ENCODE measurements at places on chromosomes 7 and 10.

- no peak for DNase-seq
These were observed 1325.5 kb downstream of the REEP3 start for GRCh38 chr10:64846700-64847099.

- peak; percentile 29 for DNase-seq
These were observed 14.7 kb upstream of the CAMK2G start for GRCh38 chr10:73889014-73889413.

- no peak for DNase-seq
These were observed 2.7 kb upstream of the MPP7 start for GRCh38 chr10:28305553-28305952.

GRCh38 chr10:135132-135600, at the start of gene ZMYND11:
Gene ZMYND11 (plus strand): TSS chr10:135455. CDS start chr10:180013, 44,558 bp downstream.
- DNase-seq = no peak

DNA sequence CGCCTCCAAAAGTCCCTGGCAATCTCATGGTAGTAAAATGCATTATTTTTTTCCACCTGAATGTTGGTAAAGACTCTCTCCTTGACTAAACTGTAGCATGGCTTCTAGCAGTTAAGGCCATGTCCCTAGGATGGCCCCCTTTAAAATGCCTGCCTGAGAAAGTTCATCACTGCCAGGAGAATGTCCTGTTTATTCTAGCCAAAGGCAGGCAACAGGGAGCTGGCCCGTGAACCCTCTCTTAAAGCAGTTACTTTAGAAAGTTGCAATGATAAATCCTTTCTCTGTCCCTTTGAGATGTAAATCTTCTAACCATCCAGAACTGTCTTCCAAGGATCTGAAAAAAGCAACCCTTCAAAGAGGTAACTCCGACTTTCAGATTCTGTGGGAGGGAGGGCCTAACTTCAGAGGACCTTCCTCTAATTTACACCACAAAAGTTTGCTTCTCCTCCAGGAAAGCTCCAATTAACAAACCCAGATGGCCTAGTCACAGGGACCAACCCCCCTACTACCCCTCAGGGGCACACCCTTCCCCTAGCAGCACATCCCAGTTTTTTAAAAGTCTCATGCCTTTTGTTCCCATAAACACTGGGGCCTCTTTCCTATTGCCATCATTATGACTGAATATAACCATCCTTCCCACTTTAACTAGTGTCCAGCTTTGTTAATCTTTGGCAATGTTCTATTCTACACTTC, 5.5 kb downstream of the DNTT start:
- no peak for DNase-seq

DNA sequence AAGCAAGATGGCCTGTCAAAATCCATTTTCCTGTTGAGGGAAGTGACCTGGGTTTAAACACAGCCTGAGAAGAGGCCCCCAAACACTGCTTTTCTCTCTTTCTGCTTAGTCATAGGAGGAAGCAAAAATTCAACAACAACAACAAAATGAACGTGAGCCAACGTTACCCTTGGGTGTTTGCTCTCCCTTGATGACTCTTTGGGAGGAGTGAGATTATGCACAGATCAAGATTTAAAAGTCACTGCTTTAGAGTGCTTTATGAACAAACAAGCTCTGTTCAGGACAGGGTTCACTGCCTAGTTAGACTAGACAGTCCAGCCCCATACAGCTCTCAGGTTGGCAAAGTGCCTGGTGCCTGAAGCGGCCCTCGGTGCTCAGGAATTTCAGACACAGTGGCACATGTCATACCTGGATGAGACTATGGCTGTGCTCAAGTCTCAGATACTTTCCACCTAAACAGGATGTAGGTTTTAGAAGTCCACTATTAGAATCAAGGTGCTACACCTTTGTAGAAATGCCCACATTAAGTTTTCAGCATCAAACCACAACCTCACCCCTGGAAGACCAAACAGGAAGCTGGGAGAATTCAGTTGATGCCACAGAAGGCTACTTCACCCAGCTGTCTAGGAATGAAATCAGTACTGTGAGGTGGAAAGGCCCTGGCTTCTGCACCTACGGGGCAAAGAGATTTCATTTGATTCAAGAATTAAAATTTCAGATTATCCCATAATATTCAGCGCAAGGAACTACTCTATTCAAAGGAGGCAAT, 38.7 kb downstream of the DENND11 start:
- no peak for DNase-seq

DNA sequence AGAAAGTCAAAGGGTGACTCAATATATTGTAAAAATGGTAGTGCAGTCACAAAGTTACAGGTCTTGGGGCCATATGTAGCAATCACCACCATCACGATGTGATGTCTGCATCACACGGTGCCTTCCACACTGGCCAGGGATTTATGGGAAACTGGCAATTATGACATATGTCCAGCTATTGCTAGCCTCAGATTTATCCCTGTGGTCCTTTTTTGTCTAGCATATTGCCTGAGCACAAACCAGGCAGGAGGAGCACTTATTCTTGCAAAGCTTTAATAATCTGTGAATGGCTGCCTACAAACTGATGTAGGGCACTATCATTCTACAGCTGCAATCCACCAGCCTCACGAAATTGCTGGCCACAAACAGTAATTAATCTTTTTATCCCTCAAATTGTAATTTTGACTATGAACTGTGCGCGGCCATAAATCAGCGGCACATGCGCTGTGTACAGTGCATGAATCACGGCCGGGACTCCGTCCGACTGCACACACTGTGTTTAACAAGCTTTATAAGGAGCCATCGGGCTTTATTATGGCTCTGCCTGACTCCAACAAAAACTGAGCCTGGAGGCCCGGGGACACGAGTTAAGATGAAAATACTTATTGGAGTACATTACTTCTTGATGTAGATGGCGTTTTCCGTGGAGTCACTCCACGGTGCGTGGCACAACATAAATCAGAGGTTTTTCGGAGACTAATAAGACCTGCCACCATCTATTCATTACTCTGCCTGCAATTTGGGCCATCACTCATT, 115.2 kb downstream of the EBF3 start:
- DNase-seq = no peak

DNA sequence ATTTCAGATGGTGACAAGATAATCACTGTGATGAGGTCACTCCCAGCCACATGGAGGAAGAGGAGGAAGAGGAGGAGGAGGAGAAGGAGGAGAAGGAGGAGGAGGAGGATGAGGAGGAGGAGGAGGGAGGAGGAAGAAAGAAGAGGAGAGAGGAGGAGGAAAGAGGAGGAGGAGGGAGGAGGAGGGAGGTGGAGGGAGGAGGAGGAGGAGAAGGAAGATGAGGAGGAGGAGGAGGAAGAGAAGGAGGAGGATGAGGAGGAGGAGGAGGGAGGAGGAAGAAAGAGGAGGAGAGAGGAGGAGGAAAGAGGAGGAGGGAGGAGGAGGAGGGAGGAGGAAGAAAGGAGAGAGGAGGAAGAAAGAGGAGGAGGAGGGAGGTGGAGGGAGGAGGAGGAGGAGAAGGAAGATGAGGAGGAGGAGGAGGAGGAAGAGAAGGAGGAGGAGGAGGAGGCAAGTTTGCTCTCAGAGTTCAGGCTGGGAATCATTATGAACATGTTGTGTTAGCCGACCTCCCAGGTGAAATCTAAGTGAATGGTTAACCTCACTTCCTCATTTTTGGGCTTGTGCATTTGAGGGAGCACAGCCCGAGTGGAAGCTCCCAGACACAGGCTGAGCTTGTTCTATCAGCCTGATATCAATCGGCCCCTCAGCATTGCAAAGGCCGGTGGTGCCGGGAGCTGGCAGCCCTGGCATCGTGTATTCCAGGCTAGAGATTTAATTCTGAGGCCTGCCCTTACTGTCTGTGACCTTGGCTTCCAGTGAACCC, 236.2 kb upstream of the PITRM1 start:
- no peak for DNase-seq

DNA sequence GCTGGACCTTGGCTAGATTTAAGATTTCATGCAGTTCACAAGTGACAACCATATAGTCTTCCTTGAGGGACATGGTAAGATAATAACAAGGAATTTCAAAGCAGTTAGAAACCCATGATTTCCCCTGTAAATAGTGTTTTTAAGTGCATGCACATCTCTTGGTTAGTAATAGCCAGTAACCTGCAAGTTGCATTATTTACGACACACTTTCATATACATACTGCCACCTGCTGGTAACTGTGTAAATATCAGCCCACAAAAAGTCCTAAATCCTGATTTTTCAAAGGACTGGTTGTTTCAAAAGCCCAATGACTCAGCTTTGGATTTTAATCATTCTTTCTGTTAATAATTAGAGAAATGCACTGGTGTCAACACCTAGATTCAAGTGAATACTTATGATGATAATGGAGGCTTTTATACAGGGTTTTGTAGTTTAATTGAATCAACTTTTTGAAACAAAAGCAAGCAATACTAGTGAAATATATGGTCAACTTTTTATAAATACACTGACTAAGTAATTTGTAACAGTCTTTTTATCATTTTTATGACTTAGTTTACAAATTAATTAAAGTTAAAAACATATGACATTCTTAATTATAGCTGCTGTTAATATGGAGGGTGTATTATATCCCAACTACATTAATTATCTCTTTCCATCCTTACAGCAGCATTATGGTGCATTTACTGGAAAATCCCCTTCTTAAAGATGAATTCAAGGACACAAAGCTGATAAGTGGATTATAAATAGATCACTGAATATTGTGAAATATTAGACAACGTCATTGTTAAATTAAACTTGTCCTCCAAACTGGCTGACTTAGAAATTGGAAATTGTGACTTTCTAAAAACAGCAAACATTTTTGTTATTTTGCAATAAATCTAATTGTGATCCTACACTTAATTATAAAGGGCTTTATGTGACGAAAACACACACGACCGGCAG, 367.7 kb upstream of the SEMA3D start:
- DNase-seq = peak; percentile 71

DNA sequence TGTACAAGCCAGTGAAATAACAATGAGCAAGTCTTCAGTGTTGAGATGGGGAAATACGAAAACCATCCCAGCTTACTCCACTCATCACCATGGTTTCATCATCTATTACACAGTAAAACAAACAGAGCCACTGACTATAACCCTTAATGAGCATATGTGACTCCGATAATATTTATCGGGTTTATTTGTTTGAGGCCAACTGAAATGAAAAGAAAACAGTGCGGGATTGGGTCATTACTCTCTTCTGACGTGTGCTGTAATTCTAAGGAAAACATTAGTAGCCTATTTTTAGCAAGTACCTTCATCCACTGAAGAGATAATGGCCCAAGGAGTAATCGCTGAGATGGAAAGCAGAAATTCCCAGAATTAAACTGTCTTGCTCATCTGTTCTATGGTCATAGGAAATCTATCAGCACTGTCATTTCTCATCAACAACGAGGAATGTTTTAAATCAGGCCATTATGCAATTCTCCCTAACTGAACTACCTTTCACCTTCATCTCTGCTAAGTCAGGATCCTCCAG, 716.5 kb downstream of the INHBA start:
- DNase-seq = no peak

DNA sequence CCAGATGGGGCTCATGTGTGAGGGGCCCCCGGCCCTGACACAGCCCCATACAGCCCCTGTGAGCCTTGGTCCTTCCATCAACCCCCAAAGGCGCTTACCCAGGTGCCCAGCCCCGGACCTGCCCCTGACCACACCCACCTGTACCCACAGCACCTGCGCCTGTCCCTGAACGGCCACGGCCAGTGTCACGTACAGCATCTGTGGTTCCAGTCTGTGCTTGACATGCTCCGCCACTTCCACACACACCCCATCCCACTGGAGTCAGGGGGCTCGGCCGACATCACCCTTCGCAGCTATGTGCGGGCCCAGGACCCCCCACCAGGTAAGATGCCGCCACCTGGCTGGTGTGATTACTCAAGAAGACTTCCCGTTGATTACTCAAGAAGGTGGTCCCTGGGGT, 33.5 kb downstream of the SH2B2 start:
- DNase-seq = no peak

- DNase-seq = no peak
These were observed 77.7 kb downstream of the WDFY4 start for GRCh38 chr10:48762064-48763042.

DNA sequence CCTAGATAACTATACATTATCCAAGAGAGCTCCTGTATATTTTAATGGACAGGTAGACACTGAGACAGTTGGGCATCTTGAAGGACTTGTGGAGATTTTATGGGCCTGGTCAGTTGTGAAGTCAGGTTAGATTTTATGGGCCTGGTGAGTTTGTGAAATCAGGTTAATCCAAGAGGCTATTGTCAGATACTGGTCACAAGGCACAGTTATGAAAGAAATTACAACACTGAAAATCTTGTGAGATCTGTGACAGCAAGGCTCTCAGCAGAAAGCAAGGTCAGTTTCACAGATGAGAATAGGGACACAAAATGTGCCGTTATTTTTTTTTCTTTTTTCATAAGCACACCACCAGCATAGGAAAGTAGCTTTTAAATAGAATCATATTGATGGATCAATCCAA, 167.6 kb downstream of the VTI1A start:
- no peak for DNase-seq

DNA sequence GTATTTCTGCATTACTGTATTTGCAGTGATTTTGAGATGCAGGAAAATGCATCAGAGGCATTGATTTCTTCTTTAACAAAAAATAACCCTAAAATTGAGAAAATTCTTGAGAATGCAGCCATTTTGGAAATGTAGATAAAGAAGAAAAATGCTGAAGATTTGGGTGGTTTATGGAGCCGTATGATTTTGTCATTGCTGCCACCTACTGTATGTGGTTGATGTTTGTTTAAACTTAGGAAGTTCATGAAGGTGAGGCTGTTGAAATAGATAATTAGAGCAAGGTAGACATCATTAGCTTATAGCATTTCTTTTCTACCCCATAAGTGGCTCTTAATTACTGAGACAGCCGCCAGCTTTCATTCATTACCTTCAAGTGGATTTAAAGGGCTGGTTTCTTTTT, 92.1 kb upstream of the SAMD8 start:
- peak; percentile 6 for DNase-seq

GRCh38 chr10:86172301-86172700, 194.3 kb downstream of the GRID1 start:
- DNase-seq = no peak

DNA sequence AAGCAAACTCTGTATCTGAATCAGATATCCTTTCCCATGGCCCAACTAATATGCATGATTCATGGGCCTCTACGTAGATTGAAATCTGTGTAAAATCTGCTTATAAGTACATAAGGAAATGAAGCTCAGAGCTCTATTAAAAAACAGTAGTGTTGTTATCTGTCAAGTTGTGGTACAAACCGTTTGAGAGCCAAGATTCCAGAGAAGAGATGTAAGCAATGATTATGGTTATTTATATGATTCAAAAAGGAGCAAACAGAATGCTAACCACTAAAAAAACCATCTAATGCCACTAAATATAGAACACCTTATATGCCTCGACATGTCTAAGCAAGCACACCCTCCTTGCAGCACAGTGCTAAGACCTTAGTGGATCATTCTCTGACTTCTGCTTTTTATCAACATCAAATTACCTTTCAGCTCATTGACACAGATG, 26.6 kb downstream of the RPP38 start:
- DNase-seq = no peak

GRCh38 chr10:103698266-103698665, 157.1 kb downstream of the SH3PXD2A start:
- no peak for DNase-seq
